ENCODE measurements at places on chromosomes 16 and 17.

DNA sequence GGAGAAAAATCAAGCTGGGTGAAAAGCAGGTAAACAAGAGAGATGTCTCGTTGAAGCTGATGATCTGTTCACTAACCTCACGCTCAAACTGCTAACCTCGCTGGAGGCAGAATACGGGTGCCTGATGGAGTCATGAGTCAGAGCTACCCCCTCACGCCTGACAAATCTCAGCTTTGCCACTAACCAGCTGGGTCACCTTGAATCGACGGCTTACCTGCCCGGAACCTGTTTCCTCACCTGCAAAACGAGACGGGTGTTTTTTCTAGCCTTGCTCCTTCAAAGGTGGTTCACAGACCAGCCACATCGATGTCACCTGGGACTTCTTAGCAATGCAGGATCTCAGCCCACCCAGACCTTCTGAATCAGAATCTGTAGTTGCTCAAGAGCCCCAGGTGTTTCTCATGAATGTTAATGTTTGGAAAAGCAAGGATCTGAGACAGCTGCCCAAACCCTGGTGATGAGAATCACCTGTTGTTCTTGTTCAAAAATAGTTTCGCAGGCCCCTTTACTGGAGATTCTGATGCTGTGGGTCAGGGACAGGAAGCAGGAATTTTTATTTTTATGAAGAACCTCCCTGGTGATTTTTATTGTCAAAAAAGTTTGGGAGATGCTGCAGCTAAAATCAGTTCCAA, 56.9 kb downstream of the MARCHF10 start:
- DNase-seq = no peak

DNA sequence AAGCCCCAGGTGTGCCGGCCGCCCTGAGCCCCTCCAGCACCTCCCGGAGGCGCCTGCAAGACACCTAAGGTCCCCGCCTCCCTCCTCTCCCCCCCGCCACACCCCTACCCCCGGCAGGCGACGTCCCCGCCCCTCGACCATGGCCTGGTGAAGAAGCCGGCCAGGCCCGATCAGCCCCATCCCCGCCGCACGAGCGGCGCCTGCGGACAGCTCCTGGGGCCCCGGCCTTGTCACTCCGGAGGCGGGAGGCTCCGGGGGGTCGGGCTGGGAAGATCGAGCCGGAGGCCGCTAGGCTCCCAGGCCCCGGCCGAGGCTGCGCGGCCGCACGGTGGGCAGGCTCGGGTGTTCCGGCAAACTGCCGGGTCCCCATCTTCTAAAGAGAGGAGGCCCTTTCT, 405 bp upstream of the ACE start:
- DNase-seq = peak; percentile 44

GRCh38 chr17:77182205-77183172, 41.7 kb downstream of the SEC14L1 start:
- DNase-seq = no peak

- no peak for DNase-seq
These were observed 83.6 kb downstream of the RGS9 start for GRCh38 chr17:65220732-65221131.

DNA sequence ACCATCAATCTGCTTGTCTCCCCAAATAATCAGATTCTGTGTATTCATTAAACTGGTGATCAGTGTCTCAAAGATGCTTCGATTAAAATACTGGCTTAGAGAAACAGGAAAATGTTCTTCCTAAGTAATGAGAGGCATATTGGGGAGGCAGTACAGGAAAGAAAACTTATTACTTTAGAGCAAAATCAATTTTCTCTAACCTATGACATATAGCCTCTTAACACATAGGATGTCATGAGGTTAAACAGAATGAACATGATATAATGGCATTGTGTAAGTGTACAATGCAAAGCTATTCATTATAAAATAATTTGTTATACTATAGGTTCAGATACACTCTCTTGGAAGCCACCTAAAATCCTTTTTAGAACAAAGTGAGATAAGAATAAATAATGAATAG, 819.3 kb downstream of the KCNJ2 start:
- DNase-seq = no peak

DNA sequence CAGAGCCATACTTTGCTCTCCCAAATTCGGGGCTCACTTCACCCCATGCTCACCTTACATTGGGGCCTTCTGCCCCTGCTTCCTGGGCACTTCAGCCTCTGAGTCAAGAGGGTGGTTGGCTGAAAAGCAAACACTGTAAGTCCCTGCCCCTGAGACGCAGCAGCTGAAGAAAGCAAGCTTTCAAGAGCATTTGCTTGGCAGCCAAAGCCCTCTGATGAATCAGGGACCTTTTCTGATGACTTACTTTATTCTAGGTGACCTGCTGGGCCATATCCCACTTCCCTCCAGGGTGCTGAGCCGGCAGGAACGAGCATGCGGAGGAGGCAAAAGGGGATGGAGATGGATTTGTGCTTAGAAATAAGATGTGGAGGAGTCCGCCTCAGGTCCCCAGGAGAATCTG, 147.0 kb upstream of the TNRC6C start:
- no peak for DNase-seq

- peak; percentile 88 for DNase-seq
These were observed 4.2 kb downstream of the BORCS6 start for GRCh38 chr17:8185582-8186445.

DNA sequence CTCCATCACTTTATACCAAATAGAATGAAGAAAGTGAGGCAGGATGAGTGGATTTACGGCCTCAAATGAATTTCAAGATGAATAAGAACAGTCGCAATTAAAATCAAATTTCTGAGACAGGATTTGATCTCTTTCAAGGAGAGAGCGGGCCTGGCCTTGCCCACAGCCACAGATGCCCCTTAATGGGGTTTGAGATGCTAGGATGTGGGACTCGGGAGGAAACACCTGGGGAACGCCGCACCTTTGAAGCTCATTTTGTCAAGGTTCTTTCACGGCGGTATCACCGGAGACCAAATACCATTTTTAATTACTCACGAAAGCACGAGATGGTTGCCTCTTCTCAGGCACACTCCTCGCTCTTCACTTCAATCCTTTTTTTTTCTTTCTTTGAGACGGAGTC, 178.1 kb upstream of the SDK2 start:
- DNase-seq = no peak

GRCh38 chr17:38616361-38616760, 10.6 kb upstream of the SRCIN1 start:
- no peak for DNase-seq

GRCh38 chr17:66331038-66331816, 28.8 kb downstream of the PRKCA start:
- no peak for DNase-seq

DNA sequence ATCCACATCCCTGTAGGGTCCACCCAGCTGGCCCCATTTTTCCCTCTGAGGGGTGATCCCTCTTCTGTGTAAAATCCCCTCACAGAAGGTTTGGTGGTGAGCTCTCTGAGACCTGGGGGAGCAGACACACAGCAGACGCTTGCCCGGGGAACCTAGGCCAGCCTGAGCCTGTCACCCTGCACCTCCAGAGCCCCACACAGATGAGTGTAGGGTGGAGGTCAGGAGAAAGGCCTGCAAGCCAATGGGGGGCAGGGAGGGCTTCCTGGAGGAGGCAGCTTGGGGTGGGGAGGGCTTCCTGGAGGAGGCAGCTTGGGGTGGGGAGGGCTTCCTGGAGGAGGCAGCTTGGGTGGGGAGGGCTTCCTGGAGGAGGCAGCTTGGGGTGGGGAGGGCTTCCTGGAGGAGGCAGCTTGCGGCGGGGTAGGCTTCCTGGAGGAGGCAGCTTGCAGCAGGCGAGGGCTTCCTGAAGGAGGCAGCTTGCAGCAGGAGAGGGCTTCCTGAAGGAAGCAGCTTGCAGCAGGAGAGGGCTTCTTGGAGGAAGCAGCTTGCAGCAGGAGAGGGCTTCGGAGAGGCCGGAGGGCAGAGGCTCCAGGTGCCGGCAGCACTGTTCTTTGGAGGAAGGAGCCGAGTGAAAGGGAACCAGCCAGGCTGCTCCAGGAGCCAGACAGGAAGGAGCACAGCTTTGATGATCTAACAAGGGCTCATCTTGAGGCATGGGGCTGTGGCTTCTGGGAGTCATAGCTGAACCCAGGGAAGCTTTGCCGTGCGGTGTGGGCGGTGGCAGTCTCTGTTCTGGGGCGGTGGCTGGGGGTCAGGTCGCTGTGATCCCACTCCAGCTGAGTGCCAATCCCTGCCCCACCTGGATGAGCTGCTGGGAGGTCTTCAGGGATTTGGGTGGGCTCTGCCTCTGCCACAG, 83.7 kb upstream of the ZNF469 start:
- DNase-seq = no peak

DNA sequence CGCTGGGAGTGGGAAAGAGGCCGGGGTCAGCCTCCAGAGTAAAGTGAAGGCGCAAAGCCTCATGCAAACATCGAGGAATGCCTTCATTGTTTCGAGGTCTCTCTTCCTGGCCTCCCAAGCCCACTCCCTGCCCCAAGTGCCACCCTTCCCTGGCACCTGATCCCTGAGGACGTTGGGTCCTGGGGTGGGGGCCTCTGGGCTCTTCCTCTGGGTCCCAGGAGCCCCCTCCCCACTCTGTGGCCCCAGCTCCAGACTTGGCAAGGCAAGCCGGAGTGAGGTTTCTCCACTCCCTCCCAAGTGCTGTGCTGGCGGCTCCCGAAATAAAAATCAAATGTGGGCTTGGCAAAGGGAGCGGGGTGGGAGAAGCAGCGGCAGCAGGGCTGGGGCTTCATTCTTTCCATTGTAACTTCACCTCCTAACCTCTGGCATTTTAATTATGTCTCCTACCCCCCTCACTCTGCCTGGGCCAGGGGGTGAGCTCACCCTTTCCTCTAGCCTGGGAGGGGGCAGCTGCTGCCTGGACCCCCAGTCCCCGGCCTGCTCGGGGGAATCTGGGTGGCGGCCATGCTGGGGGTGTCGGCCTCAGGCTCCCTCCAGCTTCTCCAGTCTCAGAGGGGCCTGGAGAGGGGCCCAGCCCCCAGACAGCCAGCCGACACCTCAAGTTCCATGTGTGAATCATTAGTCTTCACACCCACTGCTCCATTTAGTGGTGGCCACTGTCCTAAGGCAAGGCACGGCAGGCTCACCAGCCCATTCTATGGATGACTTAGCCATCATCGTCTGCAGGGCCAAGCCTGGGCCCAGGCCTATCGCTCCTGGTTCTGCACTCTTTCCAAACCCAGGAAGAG, 14.6 kb upstream of the TMEM92 start:
- DNase-seq = no peak

GRCh38 chr16:83992624-83993023, 24.6 kb downstream of the NECAB2 start:
- DNase-seq = no peak

All from NCI-H1417 (cell line).